PC-9 (cell line): ENCODE measurements at places on chromosomes 7 and 10.

DNA sequence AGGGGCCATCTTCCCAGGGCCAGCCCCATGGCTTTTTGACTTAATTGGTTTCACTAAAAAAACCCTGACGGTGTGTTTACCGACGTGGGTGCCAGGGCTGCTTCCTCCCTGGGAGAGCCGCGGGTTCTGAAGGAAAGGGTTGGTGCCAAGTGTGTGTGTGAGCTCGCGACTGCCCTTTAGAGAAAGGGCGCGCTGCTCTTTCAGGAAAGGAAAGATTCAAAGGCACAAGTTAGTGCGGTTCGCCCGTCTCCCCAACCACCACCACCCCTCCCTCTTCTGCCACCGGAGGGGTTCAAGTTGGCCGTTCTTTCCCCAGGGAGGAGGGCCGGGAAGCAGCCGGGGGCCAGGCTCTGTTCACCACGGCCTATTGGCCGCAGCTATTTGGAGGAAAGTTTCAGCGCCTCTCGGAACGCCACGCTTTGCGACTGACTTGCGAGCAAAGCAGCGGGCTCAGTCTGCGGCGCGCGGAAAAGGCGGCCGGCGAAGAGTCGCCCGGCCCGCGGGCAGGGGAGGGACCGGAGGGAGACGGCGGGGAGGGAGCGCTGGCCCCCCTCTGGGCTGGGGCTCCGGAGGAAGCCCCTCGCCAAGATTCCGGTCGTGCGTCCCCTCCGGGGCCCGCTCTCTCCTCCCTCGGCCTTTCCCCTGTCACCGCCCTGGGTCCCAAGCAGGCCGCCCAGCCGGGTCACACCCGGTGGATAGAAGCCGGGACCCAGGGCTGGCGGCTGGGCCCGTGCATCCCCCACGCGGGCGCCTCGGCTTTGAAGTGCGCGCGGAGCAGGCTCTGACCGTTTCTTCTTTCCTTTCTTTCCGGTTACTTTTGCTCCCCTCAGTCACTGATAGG, 165.9 kb upstream of the PPP1R3A start:
- H3K4me3 ChIP-seq: peak overlapping the region; percentile 88
- no peaks in the 10 kb centered on the region for H3K36me3 ChIP-seq
- H3K27ac ChIP-seq: no peak overlapping the region; the same call in 1 of the 2 replicates
- peaks cover 5% of the 10 kb centered on the region for H3K27me3 ChIP-seq

- peaks cover 42% of the 10 kb centered on the region for H3K4me1 ChIP-seq
- no peaks in the 10 kb centered on the region for H3K36me3 ChIP-seq
- H3K27me3 ChIP-seq: no peaks in the 10 kb centered on the region
- H3K27ac ChIP-seq: no peak overlapping the region
- H3K4me3 ChIP-seq: no peak overlapping the region
These were observed 106.6 kb upstream of the TNS3 start for GRCh38 chr7:47688311-47689100.

DNA sequence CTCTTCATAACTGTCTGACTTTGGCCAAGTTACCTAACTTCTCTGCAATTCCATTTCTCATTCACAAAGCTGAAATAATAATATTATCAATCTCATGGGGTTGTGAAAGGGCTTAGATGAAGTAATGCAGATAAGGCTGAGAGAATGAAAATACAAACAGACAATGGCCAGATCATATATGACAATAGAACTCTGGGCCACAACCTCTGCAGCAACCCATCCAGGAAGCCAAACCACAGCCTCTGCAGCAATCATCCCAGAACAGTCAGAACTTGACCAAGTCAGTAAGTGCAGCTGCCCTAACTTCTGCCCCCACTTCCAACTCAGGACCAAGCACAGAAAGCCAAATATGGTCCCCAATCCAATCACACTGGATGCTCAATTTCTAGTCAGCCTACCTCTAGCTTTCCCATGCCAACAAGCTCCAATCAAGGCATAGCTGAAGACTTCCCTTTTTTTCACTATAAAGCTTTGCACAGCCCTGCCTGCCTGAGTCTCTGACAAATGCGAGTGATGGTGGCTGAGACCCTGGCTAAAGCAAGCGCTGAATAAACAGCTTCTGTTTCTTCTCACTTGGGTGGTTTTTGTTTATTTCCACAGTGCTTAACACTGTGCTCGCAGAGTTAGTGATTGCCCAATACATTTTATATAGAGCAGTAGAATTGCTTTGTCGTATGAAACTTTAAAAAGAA, 34.8 kb upstream of the TNPO3 start:
- no peak overlapping the region for H3K4me3 ChIP-seq
- H3K27ac ChIP-seq: no peak overlapping the region
- no peaks in the 10 kb centered on the region for H3K4me1 ChIP-seq
- DNase-seq: no peak
- no peaks in the 10 kb centered on the region for H3K36me3 ChIP-seq
- no peaks in the 10 kb centered on the region for H3K27me3 ChIP-seq

DNA sequence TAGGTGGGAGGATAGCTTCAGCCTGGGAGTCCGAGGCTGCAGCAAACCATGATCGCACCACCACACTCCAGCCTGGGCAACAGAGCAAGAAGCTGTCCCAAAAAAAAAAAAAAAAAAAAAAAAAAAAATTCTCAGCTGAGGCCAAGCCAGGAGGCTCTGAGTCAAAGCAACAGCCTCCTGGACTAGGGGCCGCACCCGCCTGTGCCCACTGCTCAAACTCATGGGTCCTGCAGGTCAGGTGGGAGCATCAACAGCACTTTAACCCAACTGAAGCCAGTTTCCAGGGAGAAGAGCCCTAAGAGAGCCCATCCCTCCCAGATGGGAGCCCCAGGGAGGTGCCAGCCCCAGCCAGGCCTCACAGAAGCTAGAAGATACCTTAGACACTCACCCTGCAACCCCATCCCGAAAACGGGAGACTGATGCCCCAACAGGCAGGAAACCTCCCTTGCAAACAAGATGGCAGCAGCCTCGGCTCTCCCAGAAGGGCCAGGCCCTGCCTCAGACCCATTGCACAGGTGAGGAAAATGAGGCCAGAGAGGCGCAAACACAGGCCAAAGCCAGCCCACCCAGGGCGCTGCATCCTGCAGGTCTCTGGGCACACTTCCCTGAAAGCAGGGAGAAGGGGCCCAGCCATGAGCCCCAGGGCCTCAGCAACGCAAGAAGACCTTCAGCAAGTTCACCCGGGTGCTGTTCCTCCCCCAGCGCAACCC, 11.0 kb downstream of the PDGFA start:
- no peak for DNase-seq
- H3K4me1 ChIP-seq: no peaks in the 10 kb centered on the region
- 0 out of 2 replicates have a peak, but pooled peaks cover 6% of the 10 kb centered on the region for H3K36me3 ChIP-seq
- H3K27me3 ChIP-seq: no peaks in the 10 kb centered on the region
- no peak overlapping the region for H3K27ac ChIP-seq
- H3K4me3 ChIP-seq: no peak overlapping the region

GRCh38 chr10:111986079-111986478, 197.5 kb downstream of the GPAM start:
- peaks cover 21% of the 10 kb centered on the region; the same call in 1 of the 2 replicates for H3K27me3 ChIP-seq
- H3K4me1 ChIP-seq: no peaks in the 10 kb centered on the region
- H3K36me3 ChIP-seq: no peaks in the 10 kb centered on the region
- H3K4me3 ChIP-seq: no peak overlapping the region
- DNase-seq: no peak
- no peak overlapping the region for H3K27ac ChIP-seq

- H3K27ac ChIP-seq: no peak overlapping the region
- no peak overlapping the region for H3K4me3 ChIP-seq
- no peak for DNase-seq
- H3K27me3 ChIP-seq: no peaks in the 10 kb centered on the region
- H3K36me3 ChIP-seq: peaks cover 31% of the 10 kb centered on the region; the same call in 1 of the 2 replicates
- H3K4me1 ChIP-seq: no peaks in the 10 kb centered on the region
These were observed 44.3 kb downstream of the MACC1 start for GRCh38 chr7:20172736-20173334.

GRCh38 chr7:137146552-137147337, 196.8 kb downstream of the PTN start:
- no peak overlapping the region for H3K4me3 ChIP-seq
- H3K4me1 ChIP-seq: no peaks in the 10 kb centered on the region
- H3K36me3 ChIP-seq: no peaks in the 10 kb centered on the region
- H3K27me3 ChIP-seq: no peaks in the 10 kb centered on the region
- H3K27ac ChIP-seq: no peak overlapping the region

GRCh38 chr7:16651396-16652239, 5.6 kb downstream of the BZW2 start:
- no peak overlapping the region for H3K4me3 ChIP-seq
- no peak for DNase-seq
- H3K27me3 ChIP-seq: no peaks in the 10 kb centered on the region
- peaks cover 59% of the 10 kb centered on the region for H3K4me1 ChIP-seq
- H3K36me3 ChIP-seq: peaks cover 61% of the 10 kb centered on the region

- no peak overlapping the region for H3K4me3 ChIP-seq
- no peak overlapping the region; the same call in 1 of the 2 replicates for H3K27ac ChIP-seq
- peaks cover 11% of the 10 kb centered on the region for H3K4me1 ChIP-seq
- H3K36me3 ChIP-seq: no peaks in the 10 kb centered on the region
- DNase-seq: no peak
- no peaks in the 10 kb centered on the region for H3K27me3 ChIP-seq
These were observed 72.7 kb downstream of the PTPRZ1 start for GRCh38 chr7:121945480-121946236.

GRCh38 chr7:79124331-79124730, 329.1 kb downstream of the MAGI2 start:
- H3K27me3 ChIP-seq: no peaks in the 10 kb centered on the region
- DNase-seq: no peak
- no peak overlapping the region for H3K27ac ChIP-seq
- H3K4me1 ChIP-seq: no peaks in the 10 kb centered on the region
- no peaks in the 10 kb centered on the region for H3K36me3 ChIP-seq
- no peak overlapping the region for H3K4me3 ChIP-seq
